ENCODE measurements at places on chromosomes 5 and 9. TPM values are rescaled to one million over a fixed set of nuclear protein-coding genes. Genes with fewer than 3 reads are reported as not detected.

The IL9 gene
- not detected for total RNA-seq

The MAMDC2 gene
- 5.6 TPM for total RNA-seq

The GZMA gene
- not detected for total RNA-seq

The PCDHA2 gene
- not detected for total RNA-seq

The FOXI1 gene
- not detected for total RNA-seq

The NSUN2 gene
- total RNA-seq, result 55.5 TPM

The PCDHB11 gene
- under 0.01 TPM for total RNA-seq

The SCGB3A1 gene
- not detected for total RNA-seq

The RMI1 gene
- 6.8 TPM for total RNA-seq

The GLRA1 gene
- total RNA-seq, result not detected

The PCDHGB3 gene
- 5.9 TPM for total RNA-seq

The GPR150 gene
- under 0.01 TPM for total RNA-seq

The KIAA0825 gene
- 3.9 TPM for total RNA-seq

The GMCL2 gene
- not detected for total RNA-seq

The PSAT1 gene
- 98.9 TPM for total RNA-seq

The SMIM33 gene
- not detected for total RNA-seq

The HCN1 gene
- total RNA-seq, result not detected

The DBN1 gene
- total RNA-seq, result 122 TPM

The TSTD2 gene
- 18.3 TPM for total RNA-seq

The GPX8 gene
- total RNA-seq, result 201 TPM

The TMEM203 gene
- 20.8 TPM for total RNA-seq

The SGCD gene
- 10.6 TPM for total RNA-seq

The PIP5K1B gene
- total RNA-seq, result not detected

The IFNK gene
- total RNA-seq, result not detected

The TMC1 gene
- total RNA-seq, result not detected

The NMUR2 gene
- not detected for total RNA-seq

The HINT2 gene
- total RNA-seq, result 6.7 TPM

The ETF1 gene
- 126 TPM for total RNA-seq

The RASEF gene
- total RNA-seq, result under 0.01 TPM
